Renal pelvis (tissue), 12 donors: ENCODE measurements at places on chromosomes 1 and 21. TPM values are rescaled to one million over a fixed set of nuclear protein-coding genes. Genes with fewer than 3 reads are reported as not detected.

DNA sequence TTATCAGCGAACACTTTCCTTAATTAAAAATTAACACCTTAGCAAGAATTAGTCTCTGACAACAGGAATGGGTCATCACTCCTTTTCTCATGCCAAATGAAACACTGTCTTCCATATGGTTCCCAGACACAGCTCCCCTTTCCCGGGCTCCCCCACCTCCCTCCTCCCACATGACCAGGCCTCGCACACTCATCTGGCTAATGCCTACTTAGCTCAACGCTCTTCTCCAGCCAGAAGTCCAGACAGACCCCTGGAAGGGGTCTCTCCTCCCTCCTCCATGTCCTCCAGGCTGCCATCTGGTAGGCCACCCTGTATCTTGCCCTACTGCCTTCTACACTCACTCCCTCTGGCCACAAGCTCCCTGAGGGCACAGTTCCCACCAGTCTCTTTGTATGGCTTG lies 39.9 kb downstream of the KCNC4 start:
- no peak for DNase-seq

GRCh38 chr1:87790756-87791155 lies 462.1 kb downstream of the LMO4 start:
- DNase-seq: no peak

GREM2 gene
- polyA plus RNA-seq: 1.0 TPM

DNA sequence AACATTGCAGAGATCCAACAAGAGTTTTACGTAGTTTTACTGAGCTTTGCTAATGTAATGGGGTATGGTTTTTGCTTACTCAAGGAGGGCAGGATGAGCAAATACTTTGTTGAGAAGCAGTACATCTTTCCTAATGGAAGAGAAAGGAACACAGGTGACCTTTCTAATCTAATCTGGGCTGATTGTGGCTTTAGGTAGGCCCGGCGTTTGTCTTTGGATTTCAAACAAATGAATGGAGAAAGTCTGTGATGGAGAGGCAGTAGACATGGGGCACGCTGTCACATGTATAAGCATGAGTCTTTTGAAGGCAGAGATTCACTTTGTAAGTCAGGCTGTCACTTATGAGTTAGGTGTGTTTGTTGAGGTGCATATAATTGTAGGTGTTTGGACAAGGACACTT lies 1.7 kb downstream of the PLEKHM2 start:
- no peak for DNase-seq

CRP gene
- not detected for polyA plus RNA-seq

KRTAP11-1 gene
- not detected for polyA plus RNA-seq

DNA sequence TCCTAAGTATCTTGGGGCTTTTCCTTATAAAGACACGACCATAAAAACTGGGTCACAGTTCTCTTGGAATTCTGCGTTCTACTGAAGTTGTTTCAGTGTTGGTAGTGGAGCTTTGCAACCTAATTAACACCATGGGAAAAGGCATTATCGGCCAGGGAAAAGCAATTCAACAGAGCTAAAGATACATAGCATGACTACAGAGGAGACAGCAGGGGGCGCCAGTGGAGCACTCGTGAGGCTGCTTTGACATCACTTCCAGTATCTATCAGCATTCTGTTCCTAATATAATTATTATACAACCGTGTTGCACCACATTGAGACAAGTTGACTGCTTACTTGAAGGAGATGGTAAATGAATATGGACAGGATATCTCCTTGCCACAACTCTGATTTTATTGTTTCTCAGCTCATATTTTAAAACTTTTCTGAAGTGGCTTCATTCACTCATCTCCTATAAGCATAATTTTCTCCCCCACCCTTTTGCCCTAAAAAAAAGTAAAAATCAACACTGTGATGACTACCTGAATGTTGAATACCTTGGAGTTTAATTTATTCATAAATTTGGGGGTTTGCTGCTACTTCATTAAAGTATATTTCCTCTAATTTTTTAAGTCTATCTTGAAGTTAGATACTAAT lies 39.4 kb downstream of the ZP4 start:
- DNase-seq: peak; percentile 11

LENEP gene
- polyA plus RNA-seq: 0.87 TPM

ADCY10 gene
- polyA plus RNA-seq: 0.46 TPM

GRCh38 chr1:5977494-5978444 lies 14.5 kb downstream of the NPHP4 start:
- no peak for DNase-seq

DNA sequence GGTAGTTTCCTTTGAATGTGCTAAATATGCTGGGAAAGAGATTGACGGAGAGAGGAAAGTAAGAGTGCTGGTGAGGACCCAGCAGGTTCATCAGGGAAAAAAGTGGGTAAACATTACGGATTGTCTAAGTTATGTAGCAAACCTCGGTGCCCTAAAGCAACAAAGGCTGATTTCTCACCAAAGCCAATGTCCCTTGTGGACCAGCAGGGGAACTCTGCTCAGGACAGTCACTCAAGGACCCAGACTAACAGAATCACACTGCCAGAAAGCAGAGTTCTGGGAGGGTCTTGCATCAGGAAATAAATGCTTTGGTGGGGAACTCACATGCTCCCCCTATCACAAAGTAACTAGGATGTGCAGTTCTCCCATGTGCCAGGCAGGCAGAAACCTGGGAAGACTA lies 1.7 kb upstream of the IKBKE start:
- DNase-seq: no peak

DNA sequence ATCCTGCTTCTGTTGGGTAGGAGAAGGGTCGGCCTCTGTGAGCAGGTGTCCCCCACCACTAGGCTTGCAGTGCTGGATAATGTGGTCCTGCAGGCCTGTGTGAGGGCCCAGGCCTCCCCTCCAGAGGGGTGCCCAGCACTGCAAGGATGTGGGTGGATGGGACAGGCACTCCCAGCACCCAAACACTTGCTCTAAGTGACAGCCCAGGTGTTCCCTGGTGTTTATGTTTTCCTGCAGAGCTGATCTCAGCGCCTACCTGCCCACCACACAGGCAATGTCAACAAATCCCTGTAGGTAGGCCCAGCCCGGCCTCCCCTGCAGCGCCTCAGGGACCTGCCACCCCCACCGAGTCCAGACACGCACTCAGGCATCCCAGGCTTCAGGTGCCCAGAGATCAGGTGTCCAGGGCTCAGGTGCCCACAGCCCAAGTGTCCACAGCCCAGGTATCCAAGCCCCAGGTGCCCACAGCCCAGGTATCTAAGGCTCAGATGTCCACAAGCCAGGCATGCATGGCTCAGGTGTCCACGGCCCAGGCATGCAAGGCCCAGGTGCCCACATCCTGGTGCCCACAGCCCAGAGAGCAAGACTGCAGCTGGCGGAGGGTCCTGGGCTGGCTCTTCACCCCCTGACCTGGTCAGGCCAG lies 59.2 kb downstream of the WNT9A start:
- no peak for DNase-seq

- no peak for DNase-seq
Measured at GRCh38 chr1:26468911-26469310, 3.3 kb upstream of the HMGN2 start.

GRCh38 chr1:8201331-8201861 lies 116.5 kb upstream of the SLC45A1 start:
- DNase-seq: no peak

DNA sequence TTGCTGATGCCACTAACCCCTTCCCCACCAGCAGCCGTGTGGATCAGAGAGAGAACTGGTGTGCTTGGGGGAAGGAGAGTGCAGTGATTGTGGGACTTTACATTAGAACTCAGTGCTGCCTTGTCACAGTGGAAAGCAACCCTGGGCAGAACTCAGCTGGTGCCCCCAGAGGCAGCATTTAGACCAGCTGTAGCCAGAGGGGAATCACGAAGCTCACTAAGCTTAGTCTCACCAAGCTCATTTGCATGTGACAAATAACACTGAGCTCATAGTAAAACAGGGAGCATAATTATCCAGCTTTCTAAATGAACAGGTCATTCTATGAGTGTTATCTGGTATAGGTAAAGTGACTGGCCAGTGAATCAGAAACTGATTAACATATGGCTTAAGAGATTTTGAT lies 9.8 kb upstream of the SMAP2 start:
- no peak for DNase-seq

DNA sequence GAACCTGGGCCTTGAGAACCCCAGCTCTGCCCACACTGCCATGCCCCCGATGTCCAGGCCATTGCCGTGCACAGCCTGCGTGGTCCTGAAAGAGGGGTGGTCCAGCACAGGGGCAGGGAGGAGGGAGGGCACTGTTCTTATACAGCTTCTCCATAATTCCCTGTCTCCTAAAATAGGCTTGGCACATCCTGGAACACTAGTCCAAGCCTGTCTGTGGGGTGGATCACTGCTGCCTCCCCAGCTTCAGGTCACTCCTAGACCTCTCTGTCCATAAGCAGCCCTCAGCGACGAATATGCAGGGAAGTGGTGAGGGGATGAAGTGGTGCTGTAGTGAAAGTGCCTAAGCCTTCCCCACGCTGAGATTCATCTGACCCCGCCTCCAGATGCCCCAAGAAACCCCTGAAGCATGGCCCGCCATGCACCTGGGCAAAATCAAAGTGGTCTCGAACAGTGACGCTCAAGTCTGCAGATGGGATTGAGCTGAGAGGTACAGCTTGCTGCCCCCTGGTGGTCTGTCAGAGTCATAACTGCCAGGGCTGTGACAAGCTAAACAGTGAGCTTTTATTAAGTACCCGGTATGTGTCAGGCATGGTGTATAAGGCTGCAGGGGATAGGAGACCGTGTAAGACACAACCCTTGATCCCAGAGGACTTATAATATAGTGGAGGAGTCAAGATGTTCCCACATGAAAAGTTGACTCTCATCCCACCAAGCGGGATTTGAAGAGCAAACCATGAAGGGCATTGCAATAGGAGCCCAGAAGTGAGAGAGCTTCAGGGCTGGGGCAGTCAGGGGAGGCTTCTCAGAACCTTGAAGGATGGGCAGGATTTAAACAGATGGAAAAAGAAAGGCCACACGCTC lies 66.6 kb downstream of the FAM163A start:
- DNase-seq: peak; percentile 69

DNA sequence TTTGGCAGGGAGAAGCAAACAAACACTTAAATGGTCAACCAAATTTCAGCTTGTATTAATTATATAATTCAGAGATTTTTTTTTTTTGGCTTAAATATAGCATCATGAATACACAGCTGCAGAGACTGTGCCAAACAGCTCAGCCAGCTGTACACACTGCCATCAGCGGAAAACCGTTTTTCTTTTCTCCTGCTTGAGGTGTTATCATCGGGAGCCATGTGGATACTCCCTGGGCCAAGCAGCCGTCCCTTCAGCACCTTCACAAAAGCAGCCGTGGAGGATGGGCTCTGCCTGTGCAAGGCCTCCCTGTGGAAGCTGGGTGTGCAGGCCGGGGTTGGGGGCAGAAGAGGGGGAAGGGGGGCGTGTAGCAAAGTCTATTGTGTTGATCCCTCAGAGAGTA lies 85.0 kb downstream of the NUF2 start:
- no peak for DNase-seq

RHD gene
- polyA plus RNA-seq: 0.94 TPM

DNA sequence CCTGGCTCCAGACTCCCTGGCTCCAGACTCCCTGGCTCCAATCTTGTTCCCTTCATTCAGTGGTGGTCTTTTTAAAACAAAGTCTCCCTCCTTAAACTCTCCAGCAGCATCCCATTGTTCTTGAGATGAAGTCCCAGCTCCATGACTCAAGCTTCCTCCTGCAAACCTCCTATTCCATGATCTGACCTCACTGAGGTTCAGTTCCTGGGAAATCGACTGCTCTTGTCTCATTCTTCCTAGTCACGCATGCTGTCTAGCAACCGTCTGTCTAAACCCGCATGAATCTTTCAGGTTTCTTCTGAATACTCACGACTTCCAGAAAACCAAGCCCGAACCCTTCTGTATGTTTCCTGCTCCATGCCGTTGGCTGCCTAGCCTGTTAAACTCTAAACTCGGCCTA lies 91.9 kb downstream of the RAVER2 start:
- no peak for DNase-seq

GRCh38 chr1:87963556-87963955 lies 634.9 kb downstream of the LMO4 start:
- no peak for DNase-seq

SH3BGR gene
- 3.5 TPM for polyA plus RNA-seq

BRINP2 gene
- not detected for polyA plus RNA-seq
